LoVo (cell line): ENCODE measurements at places on chromosomes 1 and 21.

DNA sequence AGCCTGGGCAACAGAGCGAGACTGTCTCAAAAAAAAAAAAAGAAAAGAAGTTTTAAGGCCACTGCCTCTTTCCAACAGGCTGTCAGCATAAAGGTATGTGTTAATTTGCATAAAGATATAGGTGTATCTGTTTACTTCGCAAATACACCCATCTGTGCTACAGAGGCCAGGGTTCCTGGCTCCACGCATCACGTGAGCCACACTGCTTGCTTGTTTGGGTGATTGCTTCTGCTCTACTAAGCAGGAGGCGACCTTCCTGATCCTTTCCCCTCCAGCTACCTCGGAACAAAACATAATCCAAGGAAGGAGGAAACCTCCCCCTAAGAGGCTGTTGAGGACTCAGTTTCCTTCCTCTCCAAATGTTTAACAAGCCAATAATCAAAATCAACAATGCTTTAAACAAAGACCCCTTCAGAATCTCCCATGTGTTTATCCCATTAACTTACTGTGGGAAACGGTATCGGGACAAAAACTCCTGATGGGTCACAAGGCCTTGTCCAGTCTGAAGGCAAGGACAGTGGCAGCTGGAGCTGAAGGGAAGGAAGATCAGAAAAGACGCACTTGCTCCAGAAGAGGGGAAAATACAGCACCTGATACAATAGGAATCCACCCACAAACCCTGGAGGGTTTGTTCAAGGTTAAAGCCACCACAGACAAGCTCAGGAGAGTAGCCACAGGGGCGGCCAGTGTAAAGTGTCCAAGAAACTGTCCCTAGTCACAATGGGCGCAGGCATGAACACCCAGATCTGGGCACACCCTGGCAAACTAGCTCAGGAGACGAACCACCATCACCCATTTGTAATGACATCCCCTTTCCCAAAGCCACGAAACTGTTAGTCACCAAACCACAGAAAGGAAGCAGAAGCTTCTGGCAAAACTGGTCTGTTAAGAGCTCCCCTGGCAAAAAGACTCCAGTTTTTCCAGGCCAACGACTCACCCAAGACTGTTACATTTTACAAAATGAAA lies 17.2 kb downstream of the CTNNBIP1 start:
- peak; percentile 68 for DNase-seq

DNA sequence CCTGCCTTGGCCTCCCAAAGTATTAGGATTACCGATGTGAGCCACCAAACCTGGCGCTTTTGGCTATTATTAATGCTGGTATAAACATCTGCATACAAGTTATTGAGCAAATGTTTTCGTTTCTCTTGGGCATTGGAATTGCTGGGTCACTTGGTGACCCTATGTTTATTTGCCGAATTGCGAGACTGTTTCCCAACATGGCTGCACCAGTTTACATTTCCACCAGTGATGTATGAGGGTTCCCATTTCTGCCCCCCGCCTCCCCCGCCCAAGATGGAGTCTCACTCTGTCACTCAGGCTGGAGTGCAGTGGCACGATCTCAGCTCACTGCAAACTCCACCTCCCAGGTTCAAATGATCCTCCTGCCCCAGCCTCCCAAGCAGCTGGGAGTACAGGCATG lies 20.9 kb downstream of the SFPQ start:
- no peak for DNase-seq

GRCh38 chr1:232728507-232729263 lies 76.5 kb upstream of the MAP10 start:
- DNase-seq: no peak

- no peak for DNase-seq
Measured at GRCh38 chr21:36709868-36710728, 11.2 kb downstream of the SIM2 start.

- no peak for DNase-seq
Measured at GRCh38 chr1:20492751-20493150, 6.7 kb upstream of the CAMK2N1 start.

DNA sequence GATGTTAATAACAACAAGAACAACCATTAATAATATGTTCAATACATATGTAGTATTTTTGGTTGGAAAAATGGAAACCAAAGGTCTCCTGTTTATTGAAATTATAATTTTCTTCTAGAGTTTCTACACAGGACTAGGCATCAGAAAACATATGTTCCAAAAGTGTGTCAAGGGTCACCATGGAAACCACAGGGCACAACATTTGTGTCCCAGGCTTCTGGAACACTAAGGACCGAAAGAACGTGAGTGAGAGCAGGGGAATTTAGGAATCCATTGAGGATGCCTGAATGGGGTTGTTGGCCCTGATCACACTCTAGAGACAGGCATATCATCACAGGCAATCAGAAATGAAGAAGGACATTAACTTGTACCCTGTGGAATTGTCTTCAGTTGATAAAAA lies 7.5 kb upstream of the CDC14A start:
- no peak for DNase-seq
